ENCODE measurements at places on chromosomes 2 and 18. TPM values are rescaled to one million over a fixed set of nuclear protein-coding genes. Genes with fewer than 3 reads are reported as not detected.

- no peaks in the 10 kb centered on the region for H3K36me3 ChIP-seq
- peak overlapping the region; percentile 70 for H3K4me3 ChIP-seq
- peaks cover 9% of the 10 kb centered on the region for H3K4me1 ChIP-seq
- no peak overlapping the region for H3K27ac ChIP-seq
- DNase-seq: peak; percentile 62
- no peaks in the 10 kb centered on the region for H3K27me3 ChIP-seq
Observed at GRCh38 chr2:177763531-177764265, 308.9 kb downstream of the PDE11A start.

- peaks cover 23% of the 10 kb centered on the region for H3K27me3 ChIP-seq
- H3K36me3 ChIP-seq: no peaks in the 10 kb centered on the region
- peak; percentile 82 for DNase-seq
- peaks cover 16% of the 10 kb centered on the region for H3K4me1 ChIP-seq
- H3K4me3 ChIP-seq: peak overlapping the region; percentile 45
Observed at GRCh38 chr18:58177004-58177717, 133.1 kb downstream of the NEDD4L start.

GRCh38 chr2:230664844-230665243 is 47.8 kb upstream of the CAB39 start:
- DNase-seq: no peak
- 0 out of 2 replicates have a peak overlapping the region, but pooled peaks have one; percentile 2 for H3K27ac ChIP-seq
- H3K27me3 ChIP-seq: no peaks in the 10 kb centered on the region
- peaks cover 51% of the 10 kb centered on the region for H3K4me1 ChIP-seq

GRCh38 chr2:240566203-240567136 is 1.8 kb upstream of the RNPEPL1 start:
- H3K27ac ChIP-seq: peak overlapping the region; percentile 68
- H3K27me3 ChIP-seq: peaks cover 2% of the 10 kb centered on the region
- H3K4me1 ChIP-seq: peaks cover 56% of the 10 kb centered on the region
- H3K36me3 ChIP-seq: peaks cover 5% of the 10 kb centered on the region
- peak; percentile 62 for DNase-seq
- H3K4me3 ChIP-seq: no peak overlapping the region

GRCh38 chr2:174593041-174593440 is 4.6 kb downstream of the WIPF1 start:
- peak overlapping the region; percentile 86 for H3K27ac ChIP-seq
- DNase-seq: no peak
- H3K27me3 ChIP-seq: no peaks in the 10 kb centered on the region
- H3K4me3 ChIP-seq: peak overlapping the region; percentile 74
- H3K4me1 ChIP-seq: peaks cover 77% of the 10 kb centered on the region
- H3K36me3 ChIP-seq: peaks cover 5% of the 10 kb centered on the region

The RMC1 gene
- total RNA-seq: 17.8 TPM

DNA sequence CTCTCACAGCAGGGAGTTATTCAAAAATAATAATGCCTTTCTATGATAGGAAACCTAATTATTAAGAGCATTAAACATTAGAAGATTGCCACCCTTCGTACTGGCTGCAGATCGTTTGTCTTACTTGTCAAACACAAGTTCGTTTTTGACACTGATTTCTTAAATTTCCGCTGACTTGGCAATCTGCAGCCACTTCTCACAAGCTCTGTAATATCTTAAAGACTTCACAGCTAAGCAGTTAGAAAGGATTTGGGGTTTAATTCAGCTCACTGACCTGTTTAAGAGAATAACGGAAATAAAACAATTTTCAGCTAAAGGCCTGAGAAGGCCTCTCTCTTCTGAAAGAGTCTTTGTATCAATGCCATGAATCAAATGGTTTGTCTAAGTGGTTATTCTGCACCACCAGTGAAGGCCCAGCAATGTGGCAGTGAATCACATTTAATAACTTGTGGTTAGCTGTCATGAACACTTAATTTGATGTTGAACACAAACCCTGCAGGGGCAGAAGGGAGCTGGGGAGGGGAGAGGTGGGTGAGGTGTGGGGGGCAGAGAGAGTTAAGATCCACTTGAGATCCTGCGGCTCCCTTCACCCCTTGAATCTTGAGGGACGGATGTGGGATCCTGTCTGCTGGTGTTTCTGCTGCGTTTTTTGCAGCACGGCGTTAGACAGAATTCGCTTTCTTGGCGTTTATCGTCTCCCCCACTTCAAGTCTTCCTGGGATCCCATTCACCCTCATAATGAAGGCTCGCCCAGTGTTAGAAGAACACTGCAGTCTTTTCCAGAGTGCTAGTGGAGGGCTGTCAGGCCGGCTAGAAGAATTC is 145.4 kb upstream of the SATB2 start:
- no peak for DNase-seq
- H3K27ac ChIP-seq: no peak overlapping the region
- no peaks in the 10 kb centered on the region for H3K27me3 ChIP-seq
- no peak overlapping the region for H3K4me3 ChIP-seq
- no peaks in the 10 kb centered on the region for H3K36me3 ChIP-seq

DNA sequence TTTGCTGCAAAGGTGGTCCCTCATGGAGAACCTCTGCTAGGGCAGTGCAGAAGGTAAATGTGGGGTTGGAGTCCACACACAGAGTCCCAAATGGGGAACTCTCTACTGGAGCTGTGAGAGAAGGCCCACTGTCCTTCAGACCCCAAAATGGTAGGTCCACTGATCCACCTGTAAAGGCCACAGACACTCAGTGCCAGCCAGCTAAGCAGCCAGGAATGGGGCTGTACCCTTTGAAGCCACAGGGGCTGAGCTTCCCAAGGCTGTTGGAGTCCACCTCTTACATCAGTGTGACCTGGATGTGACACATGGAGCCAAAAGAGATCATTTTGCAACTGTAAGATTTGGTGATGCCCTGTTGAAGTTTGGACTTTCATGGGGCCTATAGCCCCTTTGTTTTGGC is 252.4 kb upstream of the GULP1 start:
- H3K36me3 ChIP-seq: no peaks in the 10 kb centered on the region
- no peak overlapping the region for H3K4me3 ChIP-seq
- DNase-seq: no peak
- peaks cover under 1% of the 10 kb centered on the region for H3K27me3 ChIP-seq

- no peaks in the 10 kb centered on the region for H3K36me3 ChIP-seq
- no peak overlapping the region for H3K4me3 ChIP-seq
- DNase-seq: no peak
- H3K27me3 ChIP-seq: peaks cover 2% of the 10 kb centered on the region
- no peaks in the 10 kb centered on the region for H3K4me1 ChIP-seq
- H3K27ac ChIP-seq: no peak overlapping the region
Observed at GRCh38 chr2:75764611-75765010, 53.9 kb upstream of the GCFC2 start.

The POTEC gene
- total RNA-seq: not detected

The KIF5C gene
- total RNA-seq: 1.0 TPM

The ANKZF1 gene
- total RNA-seq: 11.7 TPM

- no peaks in the 10 kb centered on the region for H3K36me3 ChIP-seq
- H3K4me1 ChIP-seq: peaks cover 7% of the 10 kb centered on the region
- no peak overlapping the region for H3K27ac ChIP-seq
- H3K4me3 ChIP-seq: peak overlapping the region; percentile 68
- DNase-seq: peak; percentile 27
- peaks cover under 1% of the 10 kb centered on the region for H3K27me3 ChIP-seq
Observed at GRCh38 chr2:227939271-227940027, 68.0 kb downstream of the DAW1 start.

DNA sequence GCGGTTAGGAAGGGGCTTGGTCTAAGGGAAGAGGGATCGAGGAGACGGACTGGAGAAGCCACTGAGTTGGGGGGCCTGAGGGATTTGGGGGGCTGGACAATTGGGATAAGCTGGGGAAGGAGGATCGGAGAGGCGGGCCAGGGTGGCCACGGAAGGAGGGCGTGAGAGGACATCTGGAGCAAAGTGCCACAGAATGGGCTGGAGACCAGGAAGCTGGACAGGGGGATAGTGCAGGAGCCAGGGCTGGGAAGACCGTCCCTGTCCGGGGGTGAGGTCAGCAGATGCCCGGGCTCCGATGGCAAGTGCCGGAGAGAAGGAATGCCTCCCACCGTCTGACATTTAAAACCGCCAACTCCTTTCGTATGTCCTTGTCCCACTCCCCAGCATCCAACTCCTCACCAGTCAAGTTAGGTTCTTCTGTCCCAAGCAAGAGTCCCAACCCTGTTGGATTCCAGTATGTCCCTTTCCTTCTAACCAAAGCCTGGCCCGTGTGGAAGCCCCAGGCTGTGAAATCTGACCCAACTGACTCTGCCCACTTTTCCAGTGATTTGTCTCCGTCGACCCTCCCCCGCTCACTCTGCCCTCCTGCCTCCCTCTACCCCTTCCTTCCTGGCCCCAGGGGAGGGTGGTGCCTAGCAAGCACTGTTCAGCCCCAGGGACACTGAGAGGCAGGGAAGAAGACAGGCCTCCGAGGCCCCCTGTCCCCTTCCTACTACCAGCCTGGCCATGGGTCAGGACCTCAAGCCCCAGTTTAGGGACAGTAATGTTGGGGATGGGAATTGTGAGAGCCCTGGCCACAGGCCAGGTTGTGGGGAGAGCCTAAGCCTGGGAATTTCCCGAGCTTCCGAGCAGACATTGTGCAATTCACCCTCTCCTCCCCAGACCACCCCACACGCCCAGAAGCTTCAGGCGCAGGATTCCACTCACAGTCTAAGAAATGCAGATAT is 31.5 kb upstream of the TMBIM1 start:
- H3K27ac ChIP-seq: peak overlapping the region; percentile 61
- peaks cover 19% of the 10 kb centered on the region for H3K4me1 ChIP-seq
- no peaks in the 10 kb centered on the region for H3K36me3 ChIP-seq
- DNase-seq: no peak
- H3K27me3 ChIP-seq: peaks cover 5% of the 10 kb centered on the region

DNA sequence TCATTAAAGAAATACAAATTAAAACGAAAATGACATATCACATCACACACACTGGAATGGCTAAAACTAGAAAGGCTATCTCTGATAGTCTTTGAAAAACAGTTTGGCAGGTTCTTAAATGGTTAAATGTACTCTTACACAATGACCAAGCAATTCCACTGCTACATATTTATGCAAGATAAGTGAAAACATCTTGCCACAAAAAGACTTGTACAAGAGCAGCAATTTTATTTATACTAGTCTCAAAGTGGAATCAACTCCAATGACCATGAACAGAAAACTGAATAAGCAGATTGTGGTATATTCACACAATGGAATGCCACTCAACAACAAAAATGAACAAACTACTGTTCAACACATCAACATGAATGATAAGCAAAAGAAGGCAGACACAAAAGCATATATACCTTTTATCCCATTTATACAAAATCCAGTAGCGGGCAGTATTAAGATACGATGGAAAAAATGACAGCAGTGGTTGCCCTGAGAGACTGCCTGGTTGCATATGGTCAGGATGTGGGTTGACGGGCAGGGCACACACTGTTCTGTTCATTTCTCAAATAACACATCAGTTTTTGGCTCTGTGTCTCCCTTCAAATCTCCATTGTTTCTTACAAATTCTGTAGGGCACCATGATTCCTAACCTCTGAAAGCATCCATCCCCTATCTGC is 25.4 kb downstream of the SP100 start:
- no peak for DNase-seq
- peaks cover 39% of the 10 kb centered on the region for H3K36me3 ChIP-seq
- peak overlapping the region; percentile 30 for H3K27ac ChIP-seq
- peak overlapping the region; percentile 9 for H3K4me3 ChIP-seq

The TRABD2A gene
- 10.8 TPM for total RNA-seq

The MAPK4 gene
- not detected for total RNA-seq

DNA sequence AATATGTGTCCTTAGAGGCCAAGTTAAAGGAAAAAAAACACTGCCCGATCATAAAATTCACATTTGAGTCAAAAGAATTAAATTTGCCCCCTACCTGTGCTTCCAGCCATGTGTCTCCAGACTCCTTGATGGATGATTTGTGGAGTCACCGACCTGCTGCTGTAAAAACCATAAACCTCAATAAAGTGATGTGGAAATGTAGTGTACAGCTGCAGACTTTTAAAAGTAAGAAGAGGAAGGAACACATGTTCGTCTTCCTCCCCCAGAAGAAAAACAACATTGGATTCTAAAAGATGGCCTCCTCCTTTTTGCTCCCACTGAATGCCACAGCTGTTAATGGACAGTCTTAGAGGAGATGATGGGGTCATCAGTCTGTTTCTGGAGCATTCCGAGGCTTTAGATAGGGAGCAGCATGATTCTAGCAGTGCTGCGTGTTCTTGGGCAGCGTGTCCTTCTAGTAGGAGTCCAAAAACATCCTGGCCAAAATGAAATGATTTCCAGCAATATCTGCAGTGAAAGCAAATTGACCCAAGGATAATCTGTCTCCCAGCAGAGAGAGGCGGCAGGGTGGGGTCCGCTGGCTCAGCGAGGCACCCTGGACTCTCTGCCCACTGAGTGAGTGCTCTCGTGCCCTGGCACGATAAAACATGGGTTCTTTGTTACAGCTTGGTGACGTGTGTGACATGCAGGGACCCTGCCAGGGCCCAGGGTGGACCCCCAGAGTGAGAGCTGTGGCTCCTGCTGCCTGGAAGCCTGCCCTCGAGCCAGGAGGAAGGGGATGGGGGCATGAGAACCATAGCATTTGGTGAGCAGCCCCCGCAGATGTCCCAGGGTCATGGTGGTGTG is 196.1 kb downstream of the FAM210A start:
- H3K36me3 ChIP-seq: no peaks in the 10 kb centered on the region
- H3K4me3 ChIP-seq: no peak overlapping the region
- no peaks in the 10 kb centered on the region for H3K4me1 ChIP-seq
- H3K27me3 ChIP-seq: peaks cover 7% of the 10 kb centered on the region
- DNase-seq: no peak

- no peak overlapping the region for H3K27ac ChIP-seq
- H3K27me3 ChIP-seq: peaks cover 1% of the 10 kb centered on the region
- no peak overlapping the region for H3K4me3 ChIP-seq
- H3K36me3 ChIP-seq: peaks cover 3% of the 10 kb centered on the region
- no peak for DNase-seq
- H3K4me1 ChIP-seq: peaks cover 57% of the 10 kb centered on the region
Observed at GRCh38 chr2:158996378-158996993, 28.0 kb downstream of the TANC1 start.

DNA sequence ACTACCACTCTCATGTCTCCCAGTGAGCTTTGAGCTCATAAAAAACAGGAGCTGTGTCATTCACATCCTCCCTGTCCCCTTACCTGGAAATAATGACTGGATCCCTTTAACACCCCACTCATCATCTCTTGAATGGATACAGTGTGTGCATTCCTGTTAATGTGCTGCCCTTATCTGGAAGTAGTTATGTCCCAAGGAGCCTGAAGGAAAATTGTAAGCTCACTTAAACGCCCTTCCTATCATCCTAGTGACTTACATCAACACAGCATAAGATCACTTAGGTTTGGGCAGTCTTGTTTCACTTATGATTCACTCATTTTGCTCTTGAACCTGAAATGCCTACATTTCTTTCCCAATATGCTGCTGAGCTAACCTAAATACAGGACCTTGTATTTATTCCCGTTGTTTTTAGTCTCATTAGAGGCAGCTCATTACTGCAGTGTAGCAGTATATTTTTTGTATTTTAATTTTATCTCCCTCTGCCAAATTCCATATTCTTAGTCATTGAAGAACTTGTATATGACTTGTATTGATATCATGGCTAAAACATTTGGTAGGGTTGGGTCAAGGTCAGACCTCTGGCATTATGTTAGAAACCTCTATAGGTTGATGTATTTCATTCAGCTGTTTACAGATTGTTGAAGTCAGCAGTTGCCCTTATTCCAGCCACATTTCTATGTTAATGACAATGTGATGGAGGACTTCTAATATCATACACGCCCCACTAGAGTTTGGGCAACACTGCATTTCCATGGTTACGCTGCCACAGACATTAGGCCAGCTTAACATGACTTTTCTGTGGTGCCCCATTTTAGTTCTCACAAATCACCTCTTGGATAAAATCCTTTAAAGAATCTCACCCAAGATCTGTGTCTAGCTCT is 72.9 kb downstream of the PKP4 start:
- H3K36me3 ChIP-seq: no peaks in the 10 kb centered on the region
- DNase-seq: peak; percentile 79
- H3K4me1 ChIP-seq: peaks cover 31% of the 10 kb centered on the region
- peaks cover 2% of the 10 kb centered on the region for H3K27me3 ChIP-seq

The NYAP2 gene
- total RNA-seq: not detected

All from HFFc6 (cell line).